PC-3 (cell line): ENCODE measurements at places on chromosomes 3 and 15. TPM values are rescaled to one million over a fixed set of nuclear protein-coding genes. Genes with fewer than 3 reads are reported as not detected.

DNA sequence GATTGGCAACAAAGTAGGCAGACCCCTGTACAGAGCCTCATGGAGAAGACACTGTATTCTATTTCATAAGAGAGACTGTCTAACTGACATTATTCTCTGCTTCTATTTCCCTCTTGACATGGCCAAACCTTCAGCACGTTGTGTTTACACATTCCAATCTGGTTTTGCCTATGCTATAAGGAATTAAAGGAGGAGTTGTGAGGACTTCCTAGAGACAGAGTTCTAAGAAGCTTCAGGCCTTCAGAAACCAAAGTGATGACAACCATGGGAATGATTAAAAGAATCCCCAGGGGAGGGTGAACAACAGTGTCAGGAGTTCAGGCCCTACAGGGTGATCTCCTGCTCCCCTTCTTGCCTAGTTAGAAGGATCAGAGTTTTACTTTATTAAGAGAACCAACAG is 44.9 kb upstream of the CAPN7 start:
- DNase-seq = no peak

- DNase-seq = no peak
Measured at GRCh38 chr3:4613366-4613765, 120.2 kb downstream of the ITPR1 start.

Gene TRIM42
- not detected in 2 replicates for total RNA-seq

Gene FBXO40
- total RNA-seq = not detected in 2 replicates

- DNase-seq = no peak
Measured at GRCh38 chr15:98824595-98824994, 176.3 kb downstream of the IGF1R start.
